ENCODE measurements at places on chromosomes 6 and 20.

DNA sequence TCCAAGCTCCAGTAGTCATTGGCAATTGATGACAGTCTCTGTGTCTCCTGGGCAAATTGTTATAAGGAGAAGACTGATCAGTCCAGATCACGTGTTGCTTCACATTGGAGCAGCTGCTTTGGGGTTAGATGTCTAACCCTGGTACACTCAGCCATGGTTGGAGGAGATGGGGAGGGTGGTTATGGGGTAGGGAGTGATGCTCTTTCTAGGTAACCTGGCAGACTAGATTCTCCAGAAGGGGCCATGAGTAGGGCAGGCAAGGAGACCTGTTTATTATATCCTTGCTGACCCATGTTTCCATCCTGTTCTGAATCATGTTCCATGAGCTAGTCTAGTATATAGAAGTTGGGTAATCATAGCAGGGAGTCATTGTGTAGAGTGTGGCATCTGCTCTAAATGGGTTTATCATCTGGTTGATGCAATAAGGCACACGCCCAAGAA is 50.8 kb upstream of the BACH2 start:
- DNase-seq, result no peak

DNA sequence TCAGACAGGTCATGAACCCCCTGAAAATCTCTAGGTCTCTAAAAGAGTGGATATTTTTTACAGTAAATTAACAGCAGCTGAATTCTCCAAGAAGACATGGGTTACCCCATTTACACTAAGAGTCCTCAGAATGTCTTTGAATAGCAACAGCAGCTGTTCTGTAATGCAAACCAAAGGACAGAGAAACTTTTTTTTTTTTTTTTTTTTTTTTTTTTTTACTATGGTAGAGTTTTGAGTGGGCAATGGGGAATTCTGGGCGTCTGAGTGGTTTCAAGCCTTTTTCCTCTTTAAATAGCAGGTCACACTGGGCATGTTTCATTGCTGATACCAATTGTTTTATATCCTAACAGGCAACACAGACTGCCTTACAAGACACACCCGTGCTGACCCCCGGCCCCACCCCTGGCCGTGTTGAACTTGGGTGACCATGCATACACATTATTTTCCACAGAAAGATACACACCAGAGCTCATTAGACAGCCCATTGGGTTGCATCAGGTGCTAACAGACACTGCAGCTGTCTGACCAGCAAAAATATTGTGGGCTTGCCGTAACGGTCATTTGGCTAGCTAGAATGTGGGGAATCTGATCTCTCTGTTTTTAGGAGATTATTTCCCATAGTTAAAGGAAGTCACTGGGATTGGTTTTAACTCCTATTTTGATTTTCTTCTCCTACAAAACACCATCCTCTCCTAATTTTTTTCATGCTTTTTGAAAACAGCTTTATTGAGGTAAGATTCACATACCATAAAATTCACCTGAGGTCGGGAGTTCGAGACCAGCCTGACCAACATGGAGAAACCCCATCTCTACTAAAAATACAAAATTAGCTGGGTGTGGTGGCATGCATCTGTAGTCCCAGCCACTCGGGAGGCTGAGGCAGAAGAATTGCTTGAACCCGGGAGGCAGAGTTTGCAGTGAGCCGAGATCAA is 26.7 kb upstream of the IRF4 start:
- no peak for DNase-seq

DNA sequence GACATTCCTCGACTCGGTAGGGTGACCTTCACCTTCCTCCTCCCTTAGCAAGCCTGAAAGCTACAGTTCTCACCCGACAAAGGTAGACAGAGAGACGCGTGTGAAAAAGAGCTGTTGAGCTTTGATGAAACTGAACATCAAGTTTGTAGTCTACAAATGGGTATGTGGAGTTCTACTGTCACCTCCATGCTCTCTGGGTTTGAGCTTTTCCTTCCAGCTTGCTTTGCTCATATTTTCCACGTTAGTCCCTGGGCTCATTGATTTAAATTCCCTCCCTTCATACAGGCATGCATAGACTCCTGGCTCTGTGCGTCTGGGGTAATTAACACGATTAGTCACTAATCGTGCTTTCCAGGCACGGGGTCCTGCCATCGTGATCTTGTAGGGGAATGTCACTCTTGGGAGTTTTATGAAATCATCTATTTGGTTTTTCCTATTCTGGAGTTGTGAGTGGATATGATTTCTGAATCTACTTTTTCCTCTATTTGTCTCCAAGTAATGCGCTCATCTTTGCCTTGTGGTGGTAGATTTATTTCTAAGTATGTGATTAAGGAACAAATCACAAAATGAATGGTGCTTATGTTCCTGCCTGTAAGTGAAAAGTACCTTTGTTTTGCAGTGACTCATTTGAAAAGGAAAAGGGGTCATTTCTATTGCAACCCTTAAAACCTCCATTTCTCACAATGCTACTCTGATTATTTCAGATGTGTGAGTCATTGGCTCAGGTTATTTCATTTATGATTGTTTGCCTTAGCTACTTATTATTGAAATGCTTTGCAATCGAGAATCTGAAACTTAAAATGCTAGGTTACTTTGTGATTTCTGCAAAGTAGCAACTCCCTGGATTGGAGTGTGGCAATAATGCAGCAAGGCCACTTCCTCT is 154.6 kb downstream of the ZDHHC14 start:
- DNase-seq, result no peak

- no peak for DNase-seq
Measured at GRCh38 chr20:36873498-36874189, 2.3 kb upstream of the TLDC2 start.

- DNase-seq, result no peak
Measured at GRCh38 chr6:157036245-157036711, 259.1 kb downstream of the ARID1B start.

GRCh38 chr6:72554761-72555221 is 67.1 kb upstream of the KCNQ5 start:
- DNase-seq, result no peak

DNA sequence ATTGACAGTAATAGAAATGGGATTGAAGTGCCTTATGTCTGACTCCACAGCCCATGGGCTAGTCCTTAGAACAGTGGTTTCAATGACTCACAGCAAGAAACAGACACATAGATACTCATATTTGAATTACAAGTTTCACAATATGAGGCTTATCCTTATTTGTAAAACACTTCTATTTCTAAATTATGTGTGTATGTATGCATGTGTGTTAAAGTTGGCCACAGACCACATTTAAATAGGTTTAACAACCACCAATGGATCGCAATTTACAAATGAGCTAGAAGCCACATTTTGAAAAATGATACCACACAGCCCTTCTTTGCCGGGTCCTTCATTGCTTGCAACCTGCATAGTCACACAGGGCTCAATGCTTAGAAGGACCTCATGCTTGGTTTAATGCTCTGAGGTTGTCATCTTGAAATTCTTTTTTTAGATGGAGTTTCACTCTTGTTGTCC is 157.8 kb upstream of the PREP start:
- DNase-seq, result no peak

DNA sequence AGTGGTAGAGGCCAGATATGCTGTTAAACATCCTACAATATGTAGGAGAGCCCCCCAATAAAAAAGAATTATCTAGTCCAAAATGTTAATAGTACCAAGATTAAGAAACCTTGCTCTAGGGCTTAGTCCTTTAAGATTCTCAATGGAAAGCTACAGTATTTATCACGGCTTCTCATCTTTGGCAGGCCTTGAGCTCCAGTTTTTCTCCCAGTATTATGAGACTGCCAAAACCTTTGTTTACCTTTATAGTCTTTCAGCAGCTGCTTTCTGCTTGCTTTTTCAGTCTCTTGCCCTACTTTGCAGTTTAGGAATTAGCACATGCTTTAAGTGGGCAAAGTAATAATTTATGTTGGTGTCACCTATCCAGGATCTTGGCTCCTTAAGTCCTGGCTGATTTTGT is 59.7 kb downstream of the NHLRC1 start:
- DNase-seq, result no peak

- no peak for DNase-seq
Measured at GRCh38 chr6:71123051-71123450, 165.6 kb upstream of the OGFRL1 start.

DNA sequence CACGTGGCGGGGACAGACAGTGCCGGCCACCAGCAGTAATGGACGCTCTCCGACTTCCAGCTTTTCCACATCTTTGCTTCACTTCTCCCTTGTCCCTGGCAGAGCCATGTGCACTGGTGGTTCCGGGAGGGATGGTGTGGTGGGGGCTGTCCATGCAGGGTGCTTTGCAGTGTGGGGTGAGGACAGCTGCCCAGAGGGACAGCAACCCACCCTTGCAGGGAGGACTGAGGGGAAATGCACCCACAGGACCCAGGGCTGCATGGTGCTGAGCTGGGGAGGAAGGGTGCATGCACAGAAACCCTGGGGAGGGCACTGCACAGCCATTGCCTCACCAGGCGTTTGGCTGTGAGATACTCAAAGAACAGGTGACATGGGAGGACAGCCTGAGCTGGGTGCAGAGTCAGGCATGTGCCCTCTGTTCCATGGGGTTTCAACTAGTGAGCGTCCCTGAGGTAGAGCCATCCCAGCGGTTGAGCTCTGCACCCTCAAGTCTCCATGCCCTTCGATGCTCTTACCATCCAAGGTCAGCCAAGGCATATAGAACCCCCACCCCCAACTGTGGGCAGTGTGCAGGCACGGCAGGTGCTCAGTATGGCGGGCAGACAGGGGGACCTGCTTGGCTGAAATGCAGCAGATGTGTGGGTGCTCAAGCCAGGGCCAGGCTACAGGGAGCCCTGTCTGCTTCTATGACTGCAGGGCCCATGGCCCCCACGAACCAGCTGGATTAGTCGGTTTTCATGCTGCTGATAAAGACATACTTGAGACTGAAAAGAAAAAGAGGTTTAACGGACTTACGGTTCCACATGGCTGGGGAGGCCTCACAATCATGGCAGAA is 239.7 kb downstream of the TTLL2 start:
- no peak for DNase-seq

DNA sequence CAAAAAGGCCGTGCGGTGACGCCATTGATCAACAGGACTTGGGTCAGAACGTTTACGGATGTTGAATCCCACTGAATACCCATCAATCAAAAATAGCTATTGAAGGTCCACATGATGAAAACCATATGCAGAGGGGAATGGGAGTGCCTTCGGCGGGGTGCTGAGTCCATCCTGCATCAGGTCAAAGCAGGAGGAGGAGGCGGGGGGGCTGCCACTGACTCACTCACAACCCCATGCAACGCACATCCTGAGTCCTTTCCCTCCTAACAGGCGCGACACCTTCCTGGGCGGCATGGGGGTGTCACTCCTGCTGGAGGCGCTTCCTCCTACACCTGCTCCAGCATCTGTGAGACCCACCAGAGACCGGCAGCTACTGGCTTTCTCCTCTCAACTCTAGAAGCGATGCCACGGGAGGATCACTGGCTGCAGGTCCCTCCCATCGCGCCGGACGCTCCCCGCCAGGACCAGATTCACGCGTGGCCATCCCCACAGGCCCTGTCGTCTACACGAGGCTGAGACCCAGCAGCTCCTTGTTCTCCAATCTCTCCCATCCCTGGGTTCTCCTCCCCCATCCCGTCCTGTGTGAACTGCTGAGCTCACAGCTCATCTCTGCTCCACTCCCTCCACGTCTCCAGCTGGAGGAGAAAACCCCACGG is 170.6 kb upstream of the THBS2 start:
- no peak for DNase-seq

DNA sequence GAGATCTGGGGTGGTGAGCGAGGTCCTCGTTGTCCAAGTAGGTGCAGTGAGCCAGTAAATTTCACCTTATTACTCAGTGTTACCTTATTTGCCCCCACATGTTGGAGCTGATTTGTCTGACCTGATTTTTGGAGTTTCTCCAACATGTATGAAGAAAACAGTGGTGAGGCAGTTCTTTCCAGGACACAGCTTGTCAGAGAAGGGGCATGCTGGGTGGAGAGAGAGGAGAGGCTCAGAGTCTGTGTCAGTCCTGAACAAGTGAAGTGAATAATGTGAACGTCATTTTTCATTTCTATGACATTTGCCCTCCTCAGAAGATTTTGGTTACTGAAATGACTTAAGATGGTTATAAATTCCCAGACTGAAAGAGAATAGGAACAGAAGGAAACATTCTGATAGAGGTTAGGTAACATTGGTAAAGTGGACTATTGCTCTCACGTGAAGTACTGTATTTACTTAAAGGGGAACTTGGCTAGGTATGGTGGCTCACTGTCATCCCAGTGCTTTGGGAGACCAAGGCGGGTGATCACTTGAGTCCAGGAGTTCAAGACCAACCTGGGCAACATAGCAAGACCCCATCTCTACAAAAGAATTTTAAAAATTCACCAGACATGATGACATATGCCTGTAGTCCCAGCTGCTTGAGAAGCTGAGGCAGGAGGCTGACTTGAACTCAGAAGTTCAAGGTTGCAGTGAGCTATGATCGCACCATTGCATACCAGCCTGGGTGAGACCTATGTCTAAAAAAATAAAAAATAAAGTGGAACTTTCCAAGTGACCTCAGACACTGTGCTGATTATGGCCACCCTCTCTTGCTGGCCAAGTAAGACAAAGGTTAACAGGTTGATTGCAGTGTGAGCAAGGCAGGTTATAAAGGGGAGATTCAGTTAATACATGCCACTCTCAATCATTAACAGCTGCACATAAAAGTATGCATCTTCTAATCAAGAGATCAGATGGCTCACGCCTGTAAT is 184.3 kb downstream of the EDN1 start:
- no peak for DNase-seq

DNA sequence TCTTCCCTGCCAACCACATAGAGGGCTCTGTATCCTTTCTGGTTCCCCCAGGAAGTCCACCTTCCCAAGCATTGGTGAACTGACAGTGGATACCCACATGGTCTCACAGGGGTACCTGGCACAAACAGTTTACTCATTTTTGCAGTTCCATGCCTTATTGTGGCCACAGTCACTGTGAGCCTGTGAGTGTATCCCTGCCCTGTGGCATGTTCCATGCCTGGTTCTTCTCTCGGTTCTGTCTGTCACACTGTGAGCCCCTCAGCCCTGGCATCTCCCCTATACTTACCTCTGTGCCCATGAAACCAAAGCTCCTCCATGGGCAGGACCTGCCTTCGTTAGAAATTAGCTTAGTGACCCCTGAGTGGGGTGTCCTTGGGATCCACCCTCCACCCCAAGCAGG is 107.8 kb downstream of the TOX2 start:
- DNase-seq, result no peak

- no peak for DNase-seq
Measured at GRCh38 chr20:1225263-1225782, 521 bp upstream of the RAD21L1 start.

- no peak for DNase-seq
Measured at GRCh38 chr6:53433261-53433950, 84.7 kb upstream of the ELOVL5 start.
